ENCODE measurements at places on chromosomes 16 and 17.

- DNase-seq, result no peak
Measured at GRCh38 chr17:82568997-82569393, 49.5 kb downstream of the FOXK2 start.

GRCh38 chr16:27464626-27465482 is 62.9 kb downstream of the IL21R start:
- no peak for DNase-seq

DNA sequence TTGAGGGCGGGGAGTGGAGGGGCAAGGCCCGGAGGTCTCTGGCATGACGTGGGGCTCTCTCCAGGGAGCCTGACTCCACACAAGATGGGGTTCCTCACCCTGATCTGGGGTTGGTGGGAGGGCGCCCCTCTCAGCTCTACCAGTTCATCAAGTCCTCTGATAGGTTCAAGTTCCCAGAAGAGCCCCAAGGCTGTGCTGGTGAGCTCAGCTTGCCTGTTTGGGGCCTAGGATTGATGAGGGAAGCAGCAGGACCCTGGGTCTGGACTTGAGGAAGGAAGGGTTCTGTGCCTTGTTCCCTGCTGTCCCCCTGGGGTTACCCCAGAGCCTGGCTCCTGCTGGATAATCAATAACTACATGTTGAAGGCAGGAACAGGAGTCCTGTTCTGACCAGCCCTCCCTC is 3.5 kb downstream of the MGAT5B start:
- DNase-seq, result no peak

DNA sequence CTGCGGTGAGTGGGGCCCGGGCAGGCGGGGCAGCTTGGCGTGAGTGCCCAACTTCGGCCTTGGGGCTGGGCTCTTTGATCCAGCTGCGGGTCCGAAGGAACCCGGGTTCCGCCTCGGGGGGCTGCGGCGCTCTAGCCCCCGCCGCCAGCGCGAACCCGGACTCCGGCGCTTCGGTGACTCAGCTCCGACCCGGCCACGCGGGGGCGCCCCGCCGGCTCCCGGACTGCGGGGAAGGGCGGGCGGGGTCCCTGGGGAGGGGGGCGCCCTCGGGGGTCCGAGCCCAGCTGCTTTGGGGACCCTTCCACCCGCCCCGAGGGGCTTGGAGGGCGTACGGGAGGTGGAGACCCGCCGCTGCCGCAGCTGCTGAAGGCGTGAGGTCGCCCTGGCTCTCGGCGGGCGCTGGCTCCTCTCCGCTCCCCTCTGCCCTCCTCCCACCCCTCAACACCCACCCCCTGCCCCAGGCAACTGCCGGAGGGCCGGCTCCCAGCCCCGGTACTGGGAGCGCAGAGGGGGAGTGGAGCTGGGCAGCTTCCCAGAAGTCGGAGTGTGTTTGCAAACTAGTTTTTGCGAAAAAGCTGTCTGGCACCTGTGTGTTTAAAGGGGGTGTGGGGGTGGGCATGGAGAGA is 516 bp downstream of the CPNE2 start:
- no peak for DNase-seq

- DNase-seq, result no peak
Measured at GRCh38 chr17:19264681-19265080, 27.5 kb downstream of the EPN2 start.

DNA sequence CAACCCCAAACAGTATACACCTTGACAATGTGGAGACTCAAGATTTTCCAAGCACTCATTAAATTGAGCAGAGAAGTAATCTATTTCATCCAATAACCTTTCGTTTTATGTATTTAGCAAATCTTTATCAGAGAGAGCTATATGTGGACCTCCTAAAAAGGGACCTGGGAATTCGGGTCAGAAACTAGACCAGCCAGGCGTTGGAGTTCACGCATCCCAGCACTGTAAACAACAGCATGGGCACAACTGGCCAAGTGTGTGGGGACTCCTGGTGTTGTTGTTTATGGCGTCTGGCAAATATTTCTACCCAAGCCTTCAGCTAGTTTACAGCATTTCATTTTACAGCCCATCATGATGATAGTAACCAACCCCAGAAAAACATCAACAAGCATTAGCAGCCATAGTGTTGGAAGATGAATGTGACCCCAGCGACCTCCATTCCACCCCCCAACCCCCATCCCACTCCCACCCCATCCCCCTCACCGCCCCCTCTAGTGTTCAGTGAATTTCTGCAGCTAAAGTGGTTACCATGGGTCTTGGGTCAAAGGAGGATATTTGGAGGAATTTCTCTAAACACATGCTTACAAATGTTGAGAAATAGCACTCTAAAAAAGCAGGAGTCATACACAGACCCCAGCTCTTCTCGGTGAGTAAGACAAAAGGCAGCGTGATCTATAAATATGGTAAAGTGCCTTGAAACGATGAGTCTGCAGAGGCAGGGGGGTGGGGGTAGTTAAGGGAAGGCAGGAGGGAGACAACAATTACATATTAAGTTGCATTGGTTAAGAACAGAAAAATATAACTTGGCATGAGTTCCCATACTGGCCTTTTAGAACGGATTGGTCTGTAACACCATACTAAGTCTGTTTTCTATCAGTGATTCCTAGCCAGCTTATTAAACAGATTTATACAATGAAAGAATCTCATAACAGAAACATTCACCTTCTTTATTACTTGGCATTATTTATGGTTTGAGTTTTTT is 91.4 kb upstream of the TBX2 start:
- no peak for DNase-seq

GRCh38 chr17:36851250-36851649 is 86.0 kb upstream of the LHX1 start:
- no peak for DNase-seq

Measured in activated naive CD8-positive, alpha-beta T cell treated with anti-CD3 and anti-CD28 coated beads, Interleukin-2, amount 50 U/mL, for 16 hours (primary cell).